Activated T-cell treated with anti-CD3 and anti-CD28 coated beads, Interleukin-2, amount 50 U/mL, for 72 hours (primary cell): ENCODE measurements at places on chromosomes 12 and 14. TPM values are rescaled to one million over a fixed set of nuclear protein-coding genes. Genes with fewer than 3 reads are reported as not detected.

GRCh38 chr12:76548222-76548837, 11.2 kb downstream of the OSBPL8 start:
- DNase-seq, result no peak
- H3K4me1 ChIP-seq, result peaks cover 87% of the 10 kb centered on the region
- H3K4me3 ChIP-seq, result no peak overlapping the region
- peaks cover 5% of the 10 kb centered on the region for H3K36me3 ChIP-seq
- no peaks in the 10 kb centered on the region for H3K27me3 ChIP-seq
- H3K27ac ChIP-seq, result peak overlapping the region; percentile 74

Gene DHH
- total RNA-seq, result 0.41 TPM

Gene BDKRB2
- total RNA-seq, result not detected

DNA sequence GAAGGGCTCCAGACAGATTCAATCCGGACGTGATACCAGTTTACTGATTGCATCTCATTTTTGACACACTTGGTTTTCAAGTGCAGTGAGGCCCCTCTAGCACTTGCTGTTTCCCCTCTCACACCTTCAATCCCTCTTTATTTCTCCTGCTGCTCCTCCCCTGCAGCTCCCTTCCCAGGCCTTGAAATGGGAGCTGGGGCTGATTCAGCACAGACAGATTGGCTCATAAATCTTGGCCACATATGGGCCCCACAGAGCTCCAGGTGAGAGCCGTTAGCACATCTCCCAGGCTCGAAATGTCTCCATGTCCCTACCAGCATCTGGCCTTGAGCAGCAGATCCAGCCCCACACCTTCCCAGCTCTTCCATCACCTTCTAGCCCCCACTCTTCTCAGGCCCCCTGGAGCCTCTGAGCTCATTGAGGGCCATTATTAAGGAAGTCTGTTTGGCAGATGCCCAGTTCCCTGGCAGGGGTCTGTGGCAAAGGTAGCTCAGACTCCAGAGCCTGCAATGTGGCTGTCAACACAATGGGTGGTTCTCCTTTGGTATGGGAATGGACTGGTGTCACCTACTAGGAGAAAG, 220.3 kb upstream of the FKBP4 start:
- H3K27me3 ChIP-seq, result peaks cover 34% of the 10 kb centered on the region
- no peaks in the 10 kb centered on the region for H3K4me1 ChIP-seq
- no peaks in the 10 kb centered on the region for H3K36me3 ChIP-seq
- no peak overlapping the region for H3K27ac ChIP-seq

DNA sequence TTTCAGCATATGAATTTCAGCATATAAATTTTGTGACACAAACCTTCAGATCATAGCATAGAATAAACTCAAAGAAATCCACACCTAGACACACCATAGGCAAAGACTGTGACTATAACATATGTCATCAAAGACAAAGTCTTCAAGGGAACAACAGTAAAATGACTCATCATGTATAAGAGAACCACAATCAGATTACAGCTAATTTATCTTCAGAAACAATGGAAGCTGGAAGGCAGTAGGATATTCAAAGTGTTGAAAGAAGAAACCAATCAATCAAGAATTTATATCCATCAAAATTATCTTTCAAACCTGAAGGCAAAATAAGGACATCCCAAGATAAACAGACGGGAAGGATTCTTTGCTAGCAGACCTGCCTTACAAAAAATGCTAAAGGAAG, 29.0 kb downstream of the DLK1 start:
- H3K36me3 ChIP-seq, result no peaks in the 10 kb centered on the region
- no peak overlapping the region for H3K4me3 ChIP-seq
- no peak overlapping the region for H3K27ac ChIP-seq
- H3K4me1 ChIP-seq, result no peaks in the 10 kb centered on the region

GRCh38 chr12:92301356-92301755, 155.7 kb upstream of the BTG1 start:
- H3K27ac ChIP-seq, result no peak overlapping the region
- H3K27me3 ChIP-seq, result no peaks in the 10 kb centered on the region
- no peak overlapping the region for H3K4me3 ChIP-seq
- H3K4me1 ChIP-seq, result peaks cover 20% of the 10 kb centered on the region
- no peaks in the 10 kb centered on the region for H3K36me3 ChIP-seq
- DNase-seq, result no peak

DNA sequence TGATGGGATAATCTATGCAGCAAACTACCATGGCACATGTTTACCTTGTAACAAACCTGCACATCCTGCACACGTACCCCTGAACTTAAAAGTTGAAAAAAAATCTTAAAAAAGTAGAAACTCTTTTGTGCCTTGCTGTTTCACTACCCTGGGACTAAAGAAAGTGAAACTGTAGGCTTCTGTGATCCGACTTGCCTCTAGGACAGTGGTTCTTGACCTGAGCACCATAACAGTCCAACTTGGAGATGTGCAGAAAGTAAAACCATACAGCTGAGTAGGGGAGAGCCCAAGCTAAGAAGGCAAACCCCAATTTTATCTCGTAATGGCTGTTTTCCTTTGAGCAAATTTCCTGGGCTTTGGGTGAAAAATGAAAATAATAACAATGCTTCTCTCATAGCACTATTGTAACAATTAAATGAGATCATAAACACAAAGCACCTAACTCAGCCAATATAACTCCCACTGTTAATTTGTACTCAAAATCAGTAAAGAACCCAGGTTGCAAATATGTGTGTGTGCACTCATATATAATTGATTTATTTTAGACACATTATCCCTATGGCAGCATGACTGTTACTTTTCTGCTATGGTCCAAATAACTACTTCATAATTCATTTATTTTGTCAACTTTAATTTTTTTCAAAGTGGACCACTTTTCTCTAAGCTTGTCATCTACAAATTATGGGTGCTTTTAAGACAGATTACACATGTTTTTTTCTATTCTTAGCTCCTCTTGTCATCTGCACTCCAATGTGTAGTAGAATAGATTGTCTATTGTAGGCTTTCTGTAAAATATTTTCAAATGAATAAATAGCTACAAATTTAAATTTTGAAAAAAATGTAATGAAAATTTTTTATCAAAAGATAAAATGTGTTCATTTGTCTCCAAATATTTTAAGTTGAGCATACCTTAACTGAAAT, 334.9 kb downstream of the BTG1 start:
- H3K36me3 ChIP-seq, result peaks cover 16% of the 10 kb centered on the region
- H3K4me1 ChIP-seq, result peaks cover 23% of the 10 kb centered on the region
- peak overlapping the region; percentile 42 for H3K4me3 ChIP-seq
- no peaks in the 10 kb centered on the region for H3K27me3 ChIP-seq

Gene CDK17
- 61.9 TPM for total RNA-seq

Gene CDH24
- 1.5 TPM for total RNA-seq

- no peaks in the 10 kb centered on the region for H3K36me3 ChIP-seq
- H3K27ac ChIP-seq, result no peak overlapping the region
- no peaks in the 10 kb centered on the region for H3K27me3 ChIP-seq
- no peaks in the 10 kb centered on the region for H3K4me1 ChIP-seq
- no peak overlapping the region for H3K4me3 ChIP-seq
- no peak for DNase-seq
Observed at GRCh38 chr14:30179381-30180130, 251.9 kb upstream of the PRKD1 start.

Gene GABARAPL1
- total RNA-seq, result 15.8 TPM

- H3K4me3 ChIP-seq, result no peak overlapping the region
- no peaks in the 10 kb centered on the region for H3K36me3 ChIP-seq
- H3K4me1 ChIP-seq, result peaks cover 5% of the 10 kb centered on the region
- no peak overlapping the region for H3K27ac ChIP-seq
- DNase-seq, result no peak
Observed at GRCh38 chr12:40156021-40156764, 50.3 kb upstream of the SLC2A13 start.

Gene COL2A1
- total RNA-seq, result 0.14 TPM

Gene SLC38A4
- 0.26 TPM for total RNA-seq

Gene TBC1D30
- 0.14 TPM for total RNA-seq

Gene SRRM4
- total RNA-seq, result not detected

DNA sequence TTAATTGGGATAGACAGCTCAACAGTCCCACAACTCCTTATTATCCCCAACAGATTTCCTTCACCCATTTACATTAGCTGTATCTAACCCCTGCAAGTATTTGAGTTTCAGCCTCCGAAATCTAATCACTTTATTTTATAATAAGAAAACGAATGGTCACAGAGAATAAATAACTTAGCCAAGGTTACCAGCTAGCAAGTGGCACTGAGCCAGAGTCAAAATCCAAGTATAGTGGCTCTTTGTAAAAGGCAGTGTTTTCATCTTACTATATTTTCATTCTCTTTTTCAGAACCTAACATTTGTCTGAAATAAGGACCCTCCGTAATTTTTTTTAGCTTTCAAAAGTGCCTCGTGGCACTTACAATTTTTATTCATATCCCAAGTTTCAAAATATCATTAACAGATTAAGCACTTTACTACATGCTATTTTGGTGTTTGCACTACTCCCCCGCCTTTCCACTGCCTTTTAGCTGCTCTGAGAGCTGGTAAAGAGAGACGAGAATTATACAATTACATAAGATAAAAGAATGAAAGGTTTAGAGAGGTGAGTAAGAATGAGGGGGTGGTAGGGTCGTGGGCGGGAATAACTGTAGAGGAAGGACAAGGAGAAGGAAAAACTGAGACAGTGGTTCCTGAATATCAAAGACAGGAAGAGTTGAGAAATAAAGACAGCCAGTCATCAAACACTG, 3.7 kb upstream of the USP15 start:
- H3K4me3 ChIP-seq, result peak overlapping the region; percentile 76
- peak overlapping the region; percentile 78 for H3K27ac ChIP-seq
- DNase-seq, result peak; percentile 56
- H3K4me1 ChIP-seq, result peaks cover 41% of the 10 kb centered on the region
- no peaks in the 10 kb centered on the region for H3K27me3 ChIP-seq
- H3K36me3 ChIP-seq, result peaks cover 4% of the 10 kb centered on the region

- peaks cover 45% of the 10 kb centered on the region for H3K27me3 ChIP-seq
- H3K27ac ChIP-seq, result no peak overlapping the region
- no peaks in the 10 kb centered on the region for H3K36me3 ChIP-seq
- H3K4me3 ChIP-seq, result no peak overlapping the region
Observed at GRCh38 chr14:24913021-24913420, 136.9 kb downstream of the STXBP6 start.

- H3K27me3 ChIP-seq, result peaks cover 13% of the 10 kb centered on the region
- H3K4me1 ChIP-seq, result no peaks in the 10 kb centered on the region
- DNase-seq, result no peak
- H3K4me3 ChIP-seq, result no peak overlapping the region
- no peaks in the 10 kb centered on the region for H3K36me3 ChIP-seq
Observed at GRCh38 chr14:93903342-93904184, 23.6 kb upstream of the FAM181A start.

Gene ARHGAP9
- total RNA-seq, result 119 TPM

DNA sequence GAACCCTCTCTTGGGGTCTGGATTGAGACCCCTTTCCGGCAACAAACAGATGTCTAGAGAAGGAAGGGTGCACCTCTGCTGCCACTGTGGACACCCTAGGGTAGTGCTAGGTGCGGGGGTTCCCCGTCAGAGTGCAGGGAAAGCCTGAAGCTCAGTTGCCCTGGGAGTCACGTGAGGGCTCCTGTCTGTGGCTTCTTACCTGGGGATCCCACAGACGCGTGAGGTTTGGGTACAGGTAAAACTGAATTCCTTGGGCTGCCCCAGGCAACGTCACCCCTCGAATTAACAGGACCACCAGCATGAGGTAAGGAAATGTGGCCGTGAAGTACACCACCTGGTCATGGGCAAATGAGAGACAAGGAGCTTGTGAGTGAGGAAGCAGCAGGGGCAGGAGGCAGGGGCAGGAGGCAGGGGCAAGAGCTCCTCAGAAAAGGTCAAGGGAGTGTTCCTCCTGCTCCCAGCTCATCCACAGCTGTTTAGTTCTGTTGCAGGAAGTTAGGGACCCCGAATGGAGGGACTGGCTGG, 21.0 kb upstream of the SLC6A12 start:
- no peak overlapping the region for H3K4me3 ChIP-seq
- no peaks in the 10 kb centered on the region for H3K27me3 ChIP-seq
- no peak overlapping the region for H3K27ac ChIP-seq
- no peak for DNase-seq

DNA sequence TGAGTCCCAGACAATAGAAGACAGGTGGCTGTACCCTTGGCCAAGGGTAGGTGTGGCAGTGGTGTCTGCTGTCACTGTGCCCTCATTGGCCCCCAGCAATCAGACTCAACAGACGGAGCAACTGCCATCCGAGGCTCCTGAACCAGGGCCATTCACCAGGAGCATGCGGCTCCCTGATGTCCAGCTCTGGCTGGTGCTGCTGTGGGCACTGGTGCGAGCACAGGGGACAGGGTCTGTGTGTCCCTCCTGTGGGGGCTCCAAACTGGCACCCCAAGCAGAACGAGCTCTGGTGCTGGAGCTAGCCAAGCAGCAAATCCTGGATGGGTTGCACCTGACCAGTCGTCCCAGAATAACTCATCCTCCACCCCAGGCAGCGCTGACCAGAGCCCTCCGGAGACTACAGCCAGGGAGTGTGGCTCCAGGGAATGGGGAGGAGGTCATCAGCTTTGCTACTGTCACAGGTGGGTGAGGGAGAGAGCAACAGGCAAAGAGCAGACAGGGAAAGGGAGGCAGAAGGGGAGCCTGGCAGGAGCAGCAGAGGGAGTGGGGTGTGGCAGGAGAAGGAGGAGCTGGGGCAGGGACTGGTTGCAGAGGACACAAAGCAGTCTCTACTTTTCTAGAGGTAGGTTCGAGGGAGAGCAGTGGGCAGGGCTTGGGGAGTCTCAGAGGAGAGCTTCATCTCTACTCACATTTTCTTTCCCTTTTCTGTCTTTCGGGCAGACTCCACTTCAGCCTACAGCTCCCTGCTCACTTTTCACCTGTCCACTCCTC, 452 bp downstream of the INHBE start:
- H3K4me3 ChIP-seq, result peak overlapping the region; percentile 89
- no peak for DNase-seq
- H3K27me3 ChIP-seq, result peaks cover 6% of the 10 kb centered on the region
- H3K27ac ChIP-seq, result no peak overlapping the region
- no peaks in the 10 kb centered on the region for H3K36me3 ChIP-seq
- peaks cover 80% of the 10 kb centered on the region for H3K4me1 ChIP-seq

Gene FOXG1
- total RNA-seq, result not detected
